Activated naive CD4-positive, alpha-beta T cell treated with anti-CD3 and anti-CD28 coated beads for 36 hours (primary cell): ENCODE measurements at places on chromosomes 1 and 21.

- H3K36me3 ChIP-seq: no peaks in the 10 kb centered on the region
- H3K4me3 ChIP-seq: no peak overlapping the region
- peaks cover 4% of the 10 kb centered on the region for H3K4me1 ChIP-seq
- no peak for DNase-seq
- H3K27ac ChIP-seq: no peak overlapping the region
Measured at GRCh38 chr1:112862753-112863426, 93.1 kb downstream of the SLC16A1 start.

DNA sequence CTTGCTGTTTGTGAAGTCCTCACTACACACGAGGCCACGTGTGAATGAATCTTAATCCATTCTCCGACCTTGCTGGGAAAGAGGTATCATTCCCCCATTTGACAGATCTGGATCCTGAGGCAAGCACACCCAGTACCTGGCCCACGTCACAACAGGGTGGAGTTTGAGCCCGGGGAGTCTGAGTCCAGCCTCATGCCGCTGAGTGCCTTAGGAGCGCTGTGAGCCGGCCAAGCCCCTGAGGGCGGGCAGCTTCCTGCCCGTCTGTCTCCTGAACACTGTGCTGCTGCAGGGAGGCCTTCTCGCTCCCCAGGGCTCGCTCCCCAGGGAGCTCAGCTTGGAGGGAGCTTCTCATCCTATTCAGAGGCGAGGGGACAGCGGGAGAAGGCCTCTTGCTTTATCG, 29.7 kb downstream of the SLC45A1 start:
- peaks cover 4% of the 10 kb centered on the region for H3K4me1 ChIP-seq
- no peaks in the 10 kb centered on the region for H3K36me3 ChIP-seq
- no peak overlapping the region for H3K27ac ChIP-seq
- DNase-seq: no peak

- no peaks in the 10 kb centered on the region for H3K36me3 ChIP-seq
- no peaks in the 10 kb centered on the region for H3K27me3 ChIP-seq
- peak; percentile 10 for DNase-seq
- H3K4me3 ChIP-seq: no peak overlapping the region
- H3K4me1 ChIP-seq: peaks cover 7% of the 10 kb centered on the region
Measured at GRCh38 chr1:182428043-182428442, 21.9 kb upstream of the RGSL1 start.

GRCh38 chr1:111628153-111628552, 8.6 kb downstream of the RAP1A start:
- H3K27ac ChIP-seq: peak overlapping the region; percentile 69
- peaks cover 8% of the 10 kb centered on the region for H3K36me3 ChIP-seq
- no peak for DNase-seq
- H3K4me1 ChIP-seq: peaks cover 88% of the 10 kb centered on the region
- H3K27me3 ChIP-seq: no peaks in the 10 kb centered on the region
- peak overlapping the region; percentile 39 for H3K4me3 ChIP-seq

GRCh38 chr1:157105988-157106812, 6.6 kb upstream of the ETV3L start:
- H3K27me3 ChIP-seq: peaks cover 12% of the 10 kb centered on the region
- H3K4me3 ChIP-seq: no peak overlapping the region
- H3K4me1 ChIP-seq: peaks cover 9% of the 10 kb centered on the region
- H3K36me3 ChIP-seq: no peaks in the 10 kb centered on the region

DNA sequence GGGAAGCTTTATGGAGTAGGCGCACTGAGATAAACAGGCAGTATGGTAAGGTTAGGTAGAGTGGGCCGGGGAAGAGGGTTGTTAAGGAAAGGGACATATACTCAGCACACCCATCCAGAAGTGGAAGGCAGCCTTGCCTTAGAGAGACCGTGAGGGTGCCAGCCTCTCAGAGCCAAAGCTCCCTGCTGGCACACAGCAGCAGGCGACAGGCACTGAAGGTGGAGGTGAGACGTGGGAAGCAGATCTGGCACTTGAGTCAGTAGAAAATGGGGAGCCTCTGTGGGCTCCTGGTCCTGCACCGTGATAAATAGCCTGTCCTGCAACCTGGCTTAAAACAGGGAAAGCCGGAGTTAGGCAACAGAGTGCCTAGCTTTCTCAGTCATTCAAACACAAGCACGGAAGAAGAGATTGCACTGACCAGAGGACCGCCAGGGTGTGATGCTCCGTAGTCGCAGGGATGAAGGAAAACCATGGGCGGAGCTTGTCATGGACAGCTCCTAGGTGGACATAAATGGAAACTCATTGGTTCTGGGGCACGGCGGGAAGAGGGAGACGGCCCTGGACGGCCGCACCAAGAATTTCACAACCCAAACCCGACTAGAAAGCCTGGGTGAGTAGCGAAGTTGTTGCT, 15.5 kb downstream of the KCNK1 start:
- H3K27ac ChIP-seq: no peak overlapping the region
- no peaks in the 10 kb centered on the region for H3K4me1 ChIP-seq

DNA sequence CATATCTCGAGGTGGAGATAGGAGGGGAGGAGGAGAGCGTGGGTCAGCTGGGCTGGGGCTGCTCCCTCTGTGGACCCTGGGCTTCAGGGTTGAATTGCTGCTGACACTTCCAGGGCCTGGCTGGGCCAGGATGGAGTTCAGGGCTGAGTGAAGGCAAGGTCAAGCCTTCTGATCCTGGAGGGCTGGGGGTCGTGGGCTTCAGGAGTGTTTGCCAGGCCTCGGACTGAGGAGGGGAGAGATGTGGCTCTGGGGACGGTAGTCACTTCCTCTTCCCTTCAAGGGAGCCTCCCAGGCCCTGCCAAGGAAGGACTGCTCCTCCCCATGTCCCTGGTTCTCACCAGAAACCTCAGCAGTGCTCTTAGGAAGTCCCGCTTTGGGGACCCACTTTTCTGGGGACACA, 12.1 kb upstream of the FAM131C start:
- no peak for DNase-seq
- no peaks in the 10 kb centered on the region for H3K36me3 ChIP-seq
- no peak overlapping the region for H3K27ac ChIP-seq
- H3K27me3 ChIP-seq: no peaks in the 10 kb centered on the region
- H3K4me3 ChIP-seq: no peak overlapping the region

- H3K4me1 ChIP-seq: peaks cover 11% of the 10 kb centered on the region
- no peaks in the 10 kb centered on the region for H3K36me3 ChIP-seq
- peaks cover 6% of the 10 kb centered on the region for H3K27me3 ChIP-seq
- H3K4me3 ChIP-seq: peak overlapping the region; percentile 73
- no peak for DNase-seq
- no peak overlapping the region for H3K27ac ChIP-seq
Measured at GRCh38 chr1:1598720-1599029, 1.3 kb downstream of the FNDC10 start.

DNA sequence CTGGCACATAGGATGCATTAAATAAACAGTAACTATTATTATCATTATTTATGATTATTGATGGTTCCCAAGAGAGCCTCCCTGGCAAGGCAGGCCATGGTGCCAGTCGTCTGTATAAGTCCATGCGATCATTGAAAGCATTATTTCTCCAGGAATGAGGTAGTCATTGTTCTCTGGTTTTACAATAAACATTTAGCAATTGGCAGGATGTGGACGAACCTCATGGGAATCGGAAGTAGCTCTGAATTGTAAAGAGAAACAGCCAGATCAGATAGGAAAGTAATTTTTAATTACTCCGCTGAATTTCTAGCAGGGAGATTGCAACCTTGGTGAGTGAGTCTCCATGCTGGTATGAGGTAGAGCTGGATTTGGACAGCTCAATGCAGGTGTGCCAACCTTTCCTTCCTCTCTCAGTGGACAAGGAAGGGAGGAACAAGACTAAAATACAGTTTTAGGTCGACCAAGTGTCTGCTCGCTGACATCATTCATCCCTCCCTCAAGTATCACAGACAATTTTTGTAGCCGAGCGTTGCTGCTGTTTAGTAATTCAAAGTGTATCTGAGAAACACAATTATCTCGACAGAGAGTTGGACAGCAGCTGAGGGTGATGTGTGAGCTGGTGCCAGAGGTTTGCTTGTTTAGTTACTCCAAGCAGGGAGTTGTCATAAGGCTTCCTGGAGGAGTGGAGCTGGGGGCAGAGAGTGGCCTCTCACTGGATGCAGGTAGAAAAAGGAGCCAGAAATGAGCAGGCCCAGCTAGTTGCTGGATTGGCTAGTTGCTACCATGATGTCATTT, 250.8 kb downstream of the KCNJ6 start:
- no peak overlapping the region for H3K4me3 ChIP-seq
- H3K27me3 ChIP-seq: no peaks in the 10 kb centered on the region
- H3K36me3 ChIP-seq: no peaks in the 10 kb centered on the region

GRCh38 chr1:167135281-167135840, 41.5 kb downstream of the STYXL2 start:
- no peaks in the 10 kb centered on the region for H3K27me3 ChIP-seq
- no peak overlapping the region for H3K27ac ChIP-seq
- no peaks in the 10 kb centered on the region for H3K4me1 ChIP-seq
- no peak for DNase-seq
- H3K36me3 ChIP-seq: no peaks in the 10 kb centered on the region

GRCh38 chr1:36579039-36579438, 96.3 kb upstream of the CSF3R start:
- H3K36me3 ChIP-seq: no peaks in the 10 kb centered on the region
- no peaks in the 10 kb centered on the region for H3K4me1 ChIP-seq
- no peak for DNase-seq
- no peak overlapping the region for H3K27ac ChIP-seq
- H3K4me3 ChIP-seq: no peak overlapping the region

- no peaks in the 10 kb centered on the region for H3K27me3 ChIP-seq
- peak overlapping the region; percentile 68 for H3K27ac ChIP-seq
- no peak overlapping the region for H3K4me3 ChIP-seq
- peaks cover 63% of the 10 kb centered on the region for H3K4me1 ChIP-seq
Measured at GRCh38 chr1:39398278-39399021, 93.0 kb upstream of the BMP8A start.

GRCh38 chr1:21344750-21345443, 54.6 kb upstream of the ECE1 start:
- peak overlapping the region; percentile 92 for H3K4me3 ChIP-seq
- peak overlapping the region; percentile 92 for H3K27ac ChIP-seq
- H3K4me1 ChIP-seq: peaks cover 39% of the 10 kb centered on the region
- DNase-seq: no peak
- H3K36me3 ChIP-seq: peaks cover 33% of the 10 kb centered on the region

DNA sequence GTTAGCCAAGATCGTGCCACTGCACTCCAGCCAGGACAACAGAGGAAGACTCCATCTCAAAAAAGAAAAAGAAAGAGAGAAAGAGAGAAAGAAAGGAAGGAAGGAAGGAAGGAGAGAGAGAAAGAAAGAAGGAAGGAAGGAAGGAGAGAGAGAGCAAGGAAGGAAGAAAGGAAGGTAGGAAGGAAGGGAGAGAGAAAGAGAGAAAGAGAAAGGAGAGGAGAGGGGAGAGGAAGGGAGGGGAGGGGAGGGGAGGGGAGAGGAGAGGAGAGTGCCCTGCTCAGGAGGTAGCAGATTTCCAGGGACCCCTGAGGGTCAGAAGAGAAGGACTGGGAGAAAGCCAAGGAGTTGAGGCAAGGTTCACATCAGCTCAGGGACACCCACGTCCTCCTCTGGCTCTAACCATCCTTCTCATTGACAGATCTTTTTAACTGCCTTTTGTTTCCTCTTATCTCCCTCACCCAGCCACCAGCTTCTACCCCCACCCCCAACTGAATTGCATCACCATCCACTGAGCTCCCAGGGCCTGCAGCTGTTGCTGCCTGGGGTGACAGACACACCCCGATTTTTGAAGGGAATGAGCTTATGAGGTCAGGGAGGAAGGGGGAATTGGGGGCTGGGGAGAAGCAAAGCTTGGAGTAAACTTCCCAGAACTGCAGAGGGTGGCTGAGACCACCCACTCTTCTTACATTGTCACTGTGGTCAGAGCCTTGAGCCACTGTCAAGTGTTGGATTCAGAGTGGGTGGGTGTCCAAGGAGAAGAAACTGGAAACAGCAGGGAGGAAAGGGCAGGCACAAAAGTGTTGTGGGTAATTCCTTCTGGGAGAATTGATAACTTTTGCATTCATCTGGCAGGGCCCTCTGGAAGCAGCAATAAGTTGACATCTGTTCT, 91.6 kb downstream of the GLUL start:
- peaks cover 29% of the 10 kb centered on the region for H3K4me1 ChIP-seq
- no peaks in the 10 kb centered on the region for H3K36me3 ChIP-seq
- no peak overlapping the region for H3K27ac ChIP-seq
- H3K27me3 ChIP-seq: no peaks in the 10 kb centered on the region

DNA sequence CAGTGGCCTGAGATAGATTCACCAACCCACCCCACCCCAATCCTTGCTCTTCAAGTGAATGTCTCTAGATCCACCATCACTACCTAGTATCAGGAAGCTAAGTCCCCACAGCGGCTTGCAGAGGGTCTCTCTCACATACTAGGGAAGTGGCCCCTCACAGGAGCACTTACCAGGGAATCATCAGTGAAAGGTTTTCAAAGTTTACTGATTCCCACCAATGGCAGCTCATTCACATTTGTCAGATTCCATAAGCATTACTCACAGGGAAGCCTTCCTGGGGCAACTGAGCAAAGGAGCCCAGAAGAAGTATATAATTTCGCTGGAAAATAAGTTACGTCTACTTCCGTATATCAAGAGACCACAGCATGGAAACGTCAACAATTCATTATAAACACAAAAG, 120.8 kb downstream of the GREM2 start:
- no peak for DNase-seq
- no peak overlapping the region for H3K27ac ChIP-seq
- peaks cover 14% of the 10 kb centered on the region for H3K27me3 ChIP-seq

GRCh38 chr1:55352080-55352810, 137.1 kb upstream of the USP24 start:
- no peaks in the 10 kb centered on the region for H3K36me3 ChIP-seq
- H3K27ac ChIP-seq: no peak overlapping the region
- H3K4me3 ChIP-seq: no peak overlapping the region
- peaks cover 8% of the 10 kb centered on the region for H3K27me3 ChIP-seq

DNA sequence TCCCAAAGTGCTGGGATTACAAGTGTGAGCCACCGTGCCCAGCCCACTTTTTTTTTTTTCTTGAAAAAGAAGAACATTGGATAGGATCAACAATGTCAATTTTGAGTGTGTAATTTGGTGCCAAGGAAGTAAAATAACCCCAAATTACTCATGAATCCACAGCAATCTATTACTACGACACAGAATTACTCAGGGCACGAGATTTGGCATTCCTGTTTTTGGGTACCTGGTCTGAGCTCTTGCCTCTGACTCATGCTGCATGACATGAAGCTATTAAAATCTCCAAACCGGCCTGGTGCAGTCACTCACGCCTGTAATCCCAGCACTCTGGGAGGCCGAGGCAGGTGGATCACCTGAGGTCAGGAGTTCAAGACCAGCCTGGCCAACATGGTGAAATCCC, 10.4 kb downstream of the RNF19B start:
- DNase-seq: no peak
- H3K27me3 ChIP-seq: no peaks in the 10 kb centered on the region
- peaks cover 24% of the 10 kb centered on the region for H3K4me1 ChIP-seq

- peaks cover 60% of the 10 kb centered on the region for H3K36me3 ChIP-seq
- H3K27ac ChIP-seq: no peak overlapping the region
- H3K4me3 ChIP-seq: no peak overlapping the region
- DNase-seq: no peak
Measured at GRCh38 chr1:155925506-155925905, 8.7 kb downstream of the KHDC4 start.

- DNase-seq: peak; percentile 90
- peak overlapping the region; percentile 79 for H3K27ac ChIP-seq
- peak overlapping the region; percentile 60 for H3K4me3 ChIP-seq
- H3K27me3 ChIP-seq: no peaks in the 10 kb centered on the region
- H3K4me1 ChIP-seq: peaks cover 65% of the 10 kb centered on the region
Measured at GRCh38 chr1:1778663-1779319, 521 bp upstream of the NADK start.

GRCh38 chr1:43235451-43236121, 34.2 kb upstream of the TMEM125 start:
- DNase-seq: no peak
- H3K27me3 ChIP-seq: peaks cover 2% of the 10 kb centered on the region
- H3K27ac ChIP-seq: no peak overlapping the region
- H3K4me3 ChIP-seq: no peak overlapping the region
